ENCODE measurements at places on chromosomes 7 and 10. TPM values are rescaled to one million over a fixed set of nuclear protein-coding genes. Genes with fewer than 3 reads are reported as not detected.
A peak's percentile ranks its signal among the peaks of the same experiment; 100 is the strongest.

DNA sequence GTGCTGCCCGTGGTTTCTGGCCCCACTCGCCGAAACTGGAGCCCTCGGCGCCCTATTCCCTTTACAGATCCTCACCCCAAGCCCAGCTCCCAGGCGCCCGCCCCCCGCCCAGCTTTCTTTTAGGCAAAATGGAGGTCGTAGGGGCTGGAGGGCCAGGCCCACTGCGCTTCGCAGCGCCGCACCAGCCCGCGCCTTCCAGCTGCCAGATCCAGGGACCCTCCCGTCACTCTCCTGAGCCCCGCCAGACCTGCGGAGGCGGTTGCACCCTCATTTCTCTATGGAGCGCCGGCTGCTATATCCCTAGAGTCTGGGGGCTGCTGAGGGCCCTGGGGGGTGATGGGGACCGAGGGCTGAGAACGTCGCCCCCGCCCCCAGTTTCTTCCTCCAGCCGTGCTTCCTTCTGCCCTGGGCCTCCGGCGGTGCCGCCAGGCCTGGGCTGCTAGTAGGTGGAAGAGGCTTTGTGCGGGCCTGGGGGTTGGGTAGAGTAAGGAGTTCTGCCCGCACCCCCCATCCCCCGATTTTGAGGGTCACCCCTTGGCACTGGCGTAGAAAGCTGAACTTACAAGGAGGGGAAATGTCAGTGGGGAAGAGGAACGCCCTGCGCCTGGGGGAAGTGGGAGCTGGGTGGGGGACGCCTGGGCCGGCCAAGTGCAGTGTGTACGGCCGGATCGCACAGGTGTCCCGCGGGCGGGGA is 1.0 kb downstream of the GNB2 start:
- peak; percentile 48 for DNase-seq

DNA sequence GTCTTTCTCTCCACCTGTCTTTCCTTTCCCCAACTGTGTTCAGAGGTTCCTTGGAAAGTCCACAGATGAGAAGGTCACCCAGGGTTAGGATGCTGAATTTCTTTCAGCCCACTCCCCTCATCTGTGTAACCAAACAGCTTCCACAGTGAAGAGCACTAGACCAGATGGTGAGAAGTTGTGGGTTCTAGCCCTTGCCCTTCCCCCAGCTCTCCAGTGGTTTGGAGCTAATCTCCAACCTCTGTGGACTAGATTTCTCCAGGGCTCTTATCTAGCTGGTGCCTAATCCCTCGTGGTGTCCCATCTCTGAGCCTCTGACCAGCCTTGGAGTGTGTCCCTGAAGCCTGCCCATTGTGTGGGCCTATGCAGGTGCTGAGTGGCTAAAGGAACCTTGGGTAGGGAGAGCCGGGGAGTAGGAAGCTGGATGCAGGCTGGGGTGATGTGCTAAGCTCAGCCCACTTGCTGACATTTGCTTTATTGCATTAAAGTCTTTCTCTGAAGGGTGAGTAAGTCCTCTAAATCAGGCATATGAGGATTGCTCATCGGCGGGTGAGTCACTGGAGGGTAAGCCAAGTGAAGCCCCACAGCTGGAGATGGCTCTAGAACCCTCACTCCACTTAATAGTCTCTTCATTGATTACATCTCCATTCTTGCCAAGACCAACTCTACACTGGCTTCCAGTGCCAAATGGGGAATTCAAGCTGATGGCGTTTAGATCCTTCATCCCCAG is 14.9 kb downstream of the DUSP5 start:
- no peak for DNase-seq

The HOXA11 gene
- not detected for total RNA-seq

The IDI2 gene
- total RNA-seq = not detected

The GRM3 gene
- total RNA-seq = not detected
